GM12892 (cell line): ENCODE measurements at places on chromosomes 11 and 22.

DNA sequence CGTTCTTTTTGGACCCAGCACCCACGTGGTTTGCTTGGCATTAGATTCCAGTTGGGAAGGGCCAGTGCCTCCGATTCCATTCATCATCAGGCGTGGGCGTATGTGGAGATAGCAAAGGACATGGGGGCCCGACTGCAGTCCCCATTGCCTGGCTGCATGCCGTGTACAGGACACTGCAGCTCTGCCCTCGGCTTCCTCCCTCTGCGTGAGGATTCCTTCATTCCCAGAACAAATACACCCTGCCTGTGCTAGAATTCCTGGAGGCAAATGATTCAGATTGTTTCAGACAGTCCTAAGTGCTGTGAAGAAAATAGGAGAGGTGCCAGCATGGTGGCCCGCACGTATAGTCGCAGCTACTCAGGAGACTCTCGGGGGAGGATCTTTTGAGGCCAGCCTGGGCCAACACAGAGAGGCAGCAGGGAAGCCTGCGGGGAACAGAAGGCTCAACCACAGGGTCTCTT is 15.4 kb downstream of the DERL3 start:
- no peak for DNase-seq

DNA sequence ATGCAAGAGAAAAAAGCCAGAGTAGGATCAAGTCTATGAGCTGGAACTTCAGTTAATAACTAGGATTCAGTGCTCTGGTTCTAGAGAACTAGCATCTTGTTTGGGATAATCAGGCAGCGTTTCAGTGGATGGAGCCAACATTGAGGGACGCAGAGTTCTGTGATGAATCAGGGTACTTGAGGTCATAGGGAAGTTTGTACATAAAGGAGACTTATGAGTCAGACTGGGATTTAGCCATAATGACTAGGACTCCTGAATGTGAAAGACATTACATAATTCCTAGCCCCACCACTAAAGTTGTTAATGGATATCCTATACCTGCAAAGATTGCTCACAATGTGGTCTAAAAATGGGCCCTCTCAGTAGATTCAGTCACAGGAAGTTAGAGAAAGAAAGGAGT is 6.8 kb downstream of the SLN start:
- no peak for DNase-seq

GRCh38 chr11:111386611-111387150 is 7.6 kb upstream of the POU2AF1 start:
- no peak for DNase-seq

- peak; percentile 53 for DNase-seq
Measured at GRCh38 chr22:24146194-24146616, 35.1 kb upstream of the SUSD2 start.

GRCh38 chr11:214083-214482 is 6.6 kb downstream of the RIC8A start:
- no peak for DNase-seq

DNA sequence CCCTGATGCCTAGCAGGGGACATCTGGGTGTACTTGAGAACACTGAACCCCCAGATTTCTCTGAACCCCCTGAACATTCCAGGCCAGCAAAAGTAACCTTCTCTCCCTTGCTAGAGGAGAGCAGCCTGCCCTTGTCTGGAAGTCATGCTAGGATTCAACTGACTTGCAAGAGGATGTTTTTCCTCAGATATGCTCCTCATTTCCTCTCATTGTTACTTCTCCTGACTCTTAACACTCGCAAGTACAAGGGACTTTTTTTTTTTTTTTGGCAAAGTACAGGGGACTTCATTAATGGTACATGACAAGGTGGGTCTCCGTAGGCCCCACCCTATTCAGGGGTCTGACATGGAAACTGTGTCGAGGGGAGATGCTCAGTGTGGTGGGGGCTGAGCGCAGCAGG is 6.3 kb upstream of the MCHR1 start:
- DNase-seq, result no peak

DNA sequence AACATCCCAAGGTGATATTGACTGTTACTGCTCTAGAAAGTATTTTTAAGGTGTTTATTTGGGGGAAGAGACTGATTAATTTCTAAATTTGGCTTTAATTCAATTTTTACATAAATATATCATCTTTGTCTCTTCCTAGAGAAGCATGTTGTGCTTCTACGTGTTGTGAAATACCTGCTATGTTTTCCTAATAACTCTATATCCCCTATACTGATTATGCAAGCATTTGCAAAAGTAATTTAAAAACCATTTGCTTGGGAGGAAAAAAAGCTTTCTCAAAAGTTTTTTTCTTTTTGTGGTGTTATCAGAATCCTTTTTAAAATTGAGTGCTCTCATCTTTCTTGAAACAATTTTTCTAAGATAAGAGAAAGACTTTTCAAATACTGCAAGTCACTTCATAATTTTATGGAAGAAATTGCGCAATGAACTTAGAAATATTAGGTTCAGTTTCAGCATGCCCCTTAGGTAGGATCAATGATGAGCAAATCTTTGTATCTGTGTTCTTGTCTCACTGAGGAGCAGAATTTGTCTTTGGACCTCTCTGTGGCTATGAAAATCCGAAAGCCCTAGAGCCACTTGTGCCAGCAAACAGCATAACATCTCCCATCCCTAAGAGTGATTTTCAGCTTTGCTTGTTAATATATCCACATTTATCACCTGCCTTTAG is 7.4 kb upstream of the BLID start:
- DNase-seq, result no peak

DNA sequence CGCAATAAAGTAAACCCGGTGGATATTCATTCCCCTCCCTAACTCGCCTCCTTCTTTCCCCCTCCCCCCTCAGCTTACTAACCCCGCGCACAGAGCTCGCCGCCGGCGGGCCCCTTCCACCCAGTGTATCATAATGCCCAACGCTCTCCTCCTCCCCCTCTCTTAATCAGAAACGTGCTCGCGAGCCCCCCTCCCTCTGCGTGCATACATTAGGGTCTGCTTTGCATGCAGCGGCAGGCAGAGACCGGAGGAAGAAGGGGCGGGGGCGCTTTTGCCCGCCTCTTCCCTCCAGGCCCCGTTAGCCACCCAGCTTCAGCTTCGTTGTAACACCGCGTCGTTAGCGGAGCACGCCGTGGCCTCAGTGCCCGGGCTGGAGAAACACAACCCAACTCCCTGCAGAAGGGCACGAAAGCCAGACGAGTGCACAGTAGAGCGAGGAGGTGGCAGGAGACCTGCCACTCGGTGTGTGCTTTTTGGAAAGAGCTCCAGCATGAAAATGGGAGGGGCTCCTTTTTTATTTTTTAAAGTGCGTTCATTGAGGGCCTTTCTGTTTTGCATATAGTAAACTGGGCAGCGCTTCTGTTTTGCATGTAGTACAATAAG is 901 bp upstream of the KMT2A start:
- DNase-seq, result peak; percentile 48

DNA sequence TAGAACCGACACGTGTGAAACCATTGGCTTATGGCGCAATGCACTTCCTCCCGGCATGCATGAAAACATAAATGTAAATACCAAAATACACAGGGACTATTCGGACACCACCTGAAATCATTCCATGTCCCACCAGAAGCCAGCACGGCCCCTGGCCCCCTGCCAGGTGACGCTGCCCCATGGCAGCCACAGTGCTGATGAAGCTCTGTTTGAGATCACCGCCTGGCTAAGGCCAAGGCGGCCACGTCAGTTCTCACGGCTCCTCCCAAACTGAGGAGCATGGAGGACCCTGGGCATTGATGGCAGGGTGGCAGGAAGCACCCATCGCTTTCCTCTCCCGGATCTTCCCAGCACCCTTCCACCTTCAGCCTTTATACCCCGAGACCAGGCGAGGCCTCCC is 89.5 kb downstream of the CDKN1C start:
- no peak for DNase-seq

- DNase-seq, result no peak
Measured at GRCh38 chr22:37926771-37927636, 20.9 kb downstream of the MICALL1 start.

- no peak for DNase-seq
Measured at GRCh38 chr11:9341638-9342178, 27.3 kb upstream of the TMEM41B start.

GRCh38 chr11:127193950-127194349 is 193.4 kb upstream of the KIRREL3 start:
- no peak for DNase-seq

DNA sequence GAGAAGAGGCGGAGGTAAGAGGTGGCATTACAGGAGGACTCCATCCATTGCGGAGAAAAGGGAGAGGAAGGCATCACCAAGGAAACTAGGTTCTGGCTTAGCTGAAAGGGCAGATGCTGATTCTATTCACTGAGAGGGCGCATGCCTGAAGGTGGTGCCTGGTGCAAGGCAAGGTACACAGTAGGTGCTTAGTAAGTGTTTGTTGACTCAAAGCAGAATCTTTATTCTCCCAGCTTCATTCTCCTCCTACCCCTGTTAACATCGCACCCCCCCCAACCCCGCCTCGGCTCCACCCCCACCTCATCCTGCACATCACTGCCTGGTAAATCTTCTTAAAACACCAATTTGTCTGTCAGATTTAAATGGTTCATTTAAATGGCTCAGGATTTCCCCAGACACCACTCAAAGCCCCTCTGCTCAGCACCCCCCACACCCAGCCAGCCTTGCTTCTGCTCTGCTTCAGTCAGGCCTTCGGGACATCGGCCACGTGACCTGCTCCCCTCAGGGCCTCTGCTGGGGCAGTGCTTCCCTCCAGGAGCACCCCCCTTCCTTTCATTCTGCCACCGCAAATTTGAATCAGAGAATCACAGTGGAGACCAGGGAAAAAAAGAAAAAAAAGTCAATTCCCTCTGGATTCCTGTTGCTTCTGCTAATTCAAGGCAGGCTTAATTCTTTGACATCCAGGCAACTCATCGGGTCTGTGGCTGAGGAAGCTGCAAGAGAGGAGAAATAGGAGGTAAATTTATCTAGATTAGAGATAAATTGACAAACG is 17.8 kb upstream of the RCN1 start:
- no peak for DNase-seq

DNA sequence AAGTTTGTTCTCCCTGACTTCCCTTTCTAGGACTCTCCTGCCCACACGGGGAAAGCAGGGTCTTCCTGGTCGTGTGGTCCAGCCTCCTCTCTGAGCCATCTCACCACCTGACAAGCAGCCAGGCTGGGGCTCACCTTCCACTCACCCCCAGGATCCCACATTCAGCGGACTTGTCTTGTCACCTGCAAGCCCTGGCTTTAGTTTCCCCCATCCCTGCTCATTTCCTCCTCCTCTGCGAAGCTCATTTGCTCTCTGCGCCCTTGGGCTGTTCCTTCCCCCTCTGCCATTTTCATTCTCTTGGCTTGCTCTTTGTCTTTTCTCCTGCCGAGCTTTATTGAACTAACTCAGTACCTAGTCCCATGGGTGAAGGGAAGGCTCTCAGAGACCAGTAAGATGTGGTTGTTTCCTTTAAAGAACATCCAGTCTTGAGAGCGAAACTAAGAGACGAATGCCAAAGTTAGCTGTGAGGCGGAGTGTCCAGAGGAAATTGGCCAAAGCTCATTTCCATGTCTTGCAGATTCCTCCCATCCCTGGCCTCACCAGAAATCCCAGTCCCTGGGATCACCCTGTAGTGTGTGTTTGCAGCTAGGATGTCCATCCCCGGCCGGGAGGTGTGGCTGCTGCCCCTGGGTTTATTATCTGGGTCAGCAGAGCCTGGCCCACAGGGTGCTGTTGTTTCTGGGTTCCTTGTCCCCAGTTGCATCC is 2.0 kb downstream of the ST14 start:
- no peak for DNase-seq

DNA sequence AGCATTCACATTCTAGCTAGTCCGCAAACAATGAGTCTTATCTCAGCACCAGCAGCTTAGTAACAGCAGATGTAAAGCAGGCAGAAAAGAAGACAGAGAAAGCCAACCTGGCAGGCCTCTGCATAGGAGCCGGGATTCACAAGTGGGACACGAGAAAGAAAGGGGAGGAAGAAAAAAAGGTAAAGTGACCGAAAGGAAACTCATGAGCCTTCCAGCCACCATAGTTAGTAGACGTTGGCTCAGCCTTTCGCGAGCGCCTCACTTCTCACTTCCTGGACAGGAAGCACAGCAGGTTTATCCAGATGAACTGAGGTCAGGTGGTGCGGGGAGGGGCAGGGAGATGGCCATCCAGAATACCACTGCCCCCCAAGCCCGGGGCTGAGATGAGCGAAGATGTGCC is 19.7 kb upstream of the KAT5 start:
- no peak for DNase-seq

- DNase-seq, result no peak
Measured at GRCh38 chr11:22521226-22521625, 104.4 kb downstream of the FANCF start.

GRCh38 chr11:58963551-58964104 is 24.3 kb downstream of the GLYATL1 start:
- no peak for DNase-seq

DNA sequence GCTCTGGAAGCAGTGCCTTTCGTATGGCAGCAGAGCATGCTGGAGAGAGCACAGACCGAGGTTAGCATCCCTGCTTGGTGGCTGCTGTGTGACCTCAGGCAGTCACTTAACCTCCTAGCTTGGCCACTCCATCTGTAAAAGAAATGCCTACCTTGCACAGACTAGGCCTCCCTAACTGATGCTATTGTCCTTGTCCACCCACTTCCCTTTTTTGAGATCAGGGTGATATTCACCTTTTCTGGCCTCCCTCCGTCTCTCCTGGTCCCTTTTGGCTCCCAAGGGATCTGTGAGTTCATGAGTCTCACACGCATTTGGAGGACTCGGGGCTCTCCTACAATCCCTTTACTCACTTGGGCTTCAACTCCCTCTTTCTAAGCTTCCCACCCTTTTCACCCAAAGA is 37.2 kb downstream of the TECTA start:
- no peak for DNase-seq

DNA sequence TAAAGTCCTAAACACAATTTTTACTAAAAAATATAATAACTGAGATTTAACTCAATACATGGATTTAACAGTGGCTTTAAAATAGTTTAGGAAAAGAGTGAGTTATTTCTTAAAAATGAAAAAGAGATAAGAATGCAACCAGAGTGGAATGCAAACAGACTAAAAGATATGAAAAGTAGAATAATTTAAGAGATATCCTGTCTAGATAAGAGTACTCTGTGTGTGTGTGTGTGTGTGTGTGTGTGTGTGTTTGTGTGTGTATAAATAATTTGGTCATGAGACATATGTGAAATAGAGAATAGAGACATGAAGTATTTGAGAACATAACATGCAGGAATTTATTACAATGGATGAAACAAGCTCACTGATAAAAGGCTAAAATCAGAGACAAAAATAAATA is 986.9 kb upstream of the CHORDC1 start:
- DNase-seq, result no peak

DNA sequence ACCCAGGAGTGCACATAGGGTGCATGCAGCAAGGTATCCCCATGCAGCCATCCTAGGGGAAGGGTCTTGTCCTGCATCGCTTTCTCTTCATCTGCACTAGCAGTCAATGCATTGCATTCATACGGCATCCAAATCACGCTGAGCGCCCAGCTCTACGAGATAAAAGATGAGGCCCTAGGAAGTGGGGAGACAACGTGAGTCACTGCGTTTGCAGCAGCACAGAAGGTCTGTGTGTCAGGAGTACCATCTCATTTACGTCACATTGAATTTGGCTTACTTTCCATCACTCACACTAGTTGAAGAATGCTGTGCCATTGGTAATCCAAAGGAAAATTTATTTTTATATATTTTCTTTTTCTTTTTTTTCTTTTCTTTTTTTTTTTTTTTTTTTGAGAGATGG is 2.5 kb upstream of the ST14 start:
- DNase-seq, result no peak
